ENCODE measurements at places on chromosomes 5 and 9.

DNA sequence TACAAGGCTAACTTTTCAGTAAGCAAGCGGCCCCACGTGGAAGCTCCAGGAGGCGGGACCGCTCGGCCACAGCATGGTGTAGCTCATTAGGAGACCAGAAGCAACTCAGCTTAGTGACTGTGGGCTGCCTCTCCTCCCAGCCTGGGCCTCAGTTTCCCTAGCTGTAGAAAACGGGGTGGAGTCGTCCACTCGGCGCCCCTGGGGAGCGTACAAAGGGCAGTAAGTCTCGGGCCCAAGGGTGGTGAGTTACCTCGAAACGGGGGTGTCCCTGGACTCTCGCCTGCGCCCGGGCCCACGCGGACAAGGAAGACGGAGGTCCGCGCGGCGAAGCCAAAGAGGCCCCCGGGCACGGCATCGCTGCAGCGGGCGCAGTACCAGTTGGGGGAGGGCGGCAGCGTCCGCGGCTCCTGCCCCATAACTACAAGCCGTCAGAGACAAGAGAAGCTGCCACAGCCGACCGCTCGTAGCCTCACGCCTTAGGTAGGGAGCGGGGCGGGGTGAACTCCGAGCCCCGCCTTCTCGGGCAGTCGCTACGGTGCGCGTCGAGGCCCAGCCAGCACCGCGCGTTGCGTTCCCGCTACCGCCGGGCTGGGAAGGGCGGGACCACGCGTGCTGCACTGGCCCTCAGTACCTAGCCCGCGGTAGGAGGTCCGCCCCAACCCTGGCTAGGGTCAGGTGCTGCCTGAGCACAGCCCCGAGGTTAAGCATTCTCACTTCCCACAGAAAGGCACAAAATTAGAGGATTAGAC, at the start of gene GEMIN5:
TSS of gene GEMIN5 (minus strand) at position 494 of the 749 bp plus-strand sequence. CDS start at position 416, 78 bp downstream.
- peak; percentile 92 for DNase-seq

DNA sequence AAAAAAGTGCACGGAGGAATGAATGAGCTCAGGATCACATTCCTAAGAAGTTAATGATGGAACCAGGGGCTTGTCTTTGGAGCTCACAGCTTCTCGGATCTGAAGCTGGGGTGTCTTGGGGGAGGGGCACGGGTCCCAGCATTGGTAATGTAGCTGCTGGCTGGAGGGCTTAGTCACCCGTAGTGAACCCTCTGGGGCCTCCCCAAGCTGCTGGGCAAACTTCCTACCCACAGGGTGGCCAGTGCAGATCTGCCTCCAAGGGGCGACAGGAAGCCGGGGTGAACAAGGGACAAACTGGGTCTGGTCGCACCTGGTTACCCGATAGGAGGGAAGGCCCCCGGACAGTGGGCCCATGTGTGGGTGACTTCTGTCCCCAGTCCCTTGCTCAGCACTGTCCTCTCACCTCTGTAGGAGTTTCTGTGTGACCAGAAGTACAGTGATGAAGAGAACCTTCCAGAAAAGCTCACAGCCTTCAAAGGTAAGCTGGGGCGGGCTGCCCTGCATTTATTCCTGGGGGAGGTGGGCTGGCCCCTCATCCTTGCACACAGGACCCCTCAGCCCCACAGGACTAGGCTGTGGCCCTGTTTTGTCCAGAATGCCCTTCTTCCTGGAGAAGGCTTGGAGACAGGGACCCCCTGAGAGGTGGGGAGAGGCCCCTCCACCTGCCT, 14.1 kb upstream of the NUP214 start:
- no peak for DNase-seq

- DNase-seq, result no peak
Observed at GRCh38 chr5:14146725-14147124, 3.6 kb downstream of the TRIO start.

GRCh38 chr9:36078051-36078450, 41.3 kb downstream of the RECK start:
- no peak for DNase-seq

GRCh38 chr9:107749787-107750444, 260.3 kb upstream of the KLF4 start:
- DNase-seq, result peak; percentile 87
